T-helper 2 cell treated with Interferon-gamma antibody and Interleukin-4, amounts not matched to agents 100 ng/mL and 5 ng/mL, for 36 hours (primary cell): ENCODE measurements at places on chromosomes 5 and 9. TPM values are rescaled to one million over a fixed set of nuclear protein-coding genes. Genes with fewer than 3 reads are reported as not detected.

Gene PFN3
- not detected in 2 replicates for total RNA-seq

Gene TEK
- not detected in 2 replicates for total RNA-seq

Gene SNCB
- not detected in 2 replicates for total RNA-seq

Gene EQTN
- total RNA-seq, result not detected in 2 replicates

Gene SIL1
- 18.7 and 21.6 TPM in 2 replicates for total RNA-seq

Gene ZDHHC11B
- 0.07 and 0.09 TPM in 2 replicates for total RNA-seq

Gene SLIT3
- total RNA-seq, result 0.64 and 0.66 TPM in 2 replicates

Gene FOXD4L5
- total RNA-seq, result 0.09 TPM in 1 of 2 replicates, not detected in the other

Gene COL27A1
- 0.50 and 0.82 TPM in 2 replicates for total RNA-seq

Gene PTPN3
- total RNA-seq, result 0.61 and 1.0 TPM in 2 replicates

Gene SHOC1
- total RNA-seq, result not detected in 2 replicates

Gene ST8SIA4
- 73.8 and 77.2 TPM in 2 replicates for total RNA-seq

Gene CACNA1B
- not detected in 2 replicates for total RNA-seq

Gene ZNF484
- total RNA-seq, result 11.4 and 11.5 TPM in 2 replicates

Gene TRIM23
- 7.9 and 8.1 TPM in 2 replicates for total RNA-seq

Gene ABLIM3
- total RNA-seq, result not detected in 2 replicates

Gene POLR1E
- 34.7 and 35.3 TPM in 2 replicates for total RNA-seq

Gene PDCD1LG2
- 2.5 TPM in 2 replicates for total RNA-seq

Gene TMEM215
- not detected in 2 replicates for total RNA-seq

Gene IL4
- 4.0 and 7.9 TPM in 2 replicates for total RNA-seq
